ENCODE measurements at places on chromosomes 3 and 15. TPM values are rescaled to one million over a fixed set of nuclear protein-coding genes. Genes with fewer than 3 reads are reported as not detected.
A peak's percentile ranks its signal among the peaks of the same experiment; 100 is the strongest.

Gene SLC24A5
- not detected for total RNA-seq

Gene GABRR3
- not detected for total RNA-seq

Gene NAA80
- total RNA-seq, result 7.0 TPM

- DNase-seq, result peak; percentile 44
These were observed 78.5 kb upstream of the FAM174B start for GRCh38 chr15:92733934-92734521.

DNA sequence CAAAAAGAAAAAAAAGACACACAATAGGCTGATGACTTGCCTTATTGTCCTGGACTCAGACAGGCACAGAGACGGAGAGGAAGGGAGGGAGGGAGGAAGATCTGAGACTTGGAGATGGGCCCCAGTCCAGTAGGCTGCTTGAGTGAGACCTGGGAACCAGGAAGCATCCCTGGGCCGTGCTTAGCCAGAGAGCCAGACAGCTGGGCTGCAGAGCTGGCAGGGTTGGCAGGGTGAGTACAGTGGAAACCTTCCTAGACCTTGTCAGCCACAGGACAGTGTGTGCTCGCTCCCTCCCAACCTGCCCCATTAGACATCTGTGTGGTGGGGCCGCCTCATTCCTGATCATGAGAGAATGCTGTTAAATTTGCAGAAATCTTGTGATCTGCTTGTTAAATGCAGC lies 107.9 kb upstream of the ALDH1A3 start:
- no peak for DNase-seq

DNA sequence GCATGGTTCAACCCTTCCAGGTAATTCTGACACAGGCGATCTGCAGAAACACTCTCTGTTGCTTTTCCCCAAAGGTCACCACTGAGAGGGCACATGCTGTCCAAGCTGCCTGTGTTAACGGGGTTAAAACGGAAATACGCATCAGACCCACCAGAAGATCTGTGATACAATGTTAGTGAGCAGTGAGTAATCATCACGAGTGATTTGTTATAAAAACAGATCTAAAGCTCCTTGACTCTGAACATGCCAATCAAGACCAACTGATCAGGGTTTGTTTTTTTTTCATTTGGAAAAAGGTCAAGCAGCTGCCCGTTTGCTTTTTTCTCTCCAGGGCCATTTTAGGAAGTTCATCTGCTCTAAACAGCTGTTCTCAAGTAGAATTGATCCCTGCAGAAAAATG lies 43.2 kb downstream of the FGF12 start:
- DNase-seq, result no peak

DNA sequence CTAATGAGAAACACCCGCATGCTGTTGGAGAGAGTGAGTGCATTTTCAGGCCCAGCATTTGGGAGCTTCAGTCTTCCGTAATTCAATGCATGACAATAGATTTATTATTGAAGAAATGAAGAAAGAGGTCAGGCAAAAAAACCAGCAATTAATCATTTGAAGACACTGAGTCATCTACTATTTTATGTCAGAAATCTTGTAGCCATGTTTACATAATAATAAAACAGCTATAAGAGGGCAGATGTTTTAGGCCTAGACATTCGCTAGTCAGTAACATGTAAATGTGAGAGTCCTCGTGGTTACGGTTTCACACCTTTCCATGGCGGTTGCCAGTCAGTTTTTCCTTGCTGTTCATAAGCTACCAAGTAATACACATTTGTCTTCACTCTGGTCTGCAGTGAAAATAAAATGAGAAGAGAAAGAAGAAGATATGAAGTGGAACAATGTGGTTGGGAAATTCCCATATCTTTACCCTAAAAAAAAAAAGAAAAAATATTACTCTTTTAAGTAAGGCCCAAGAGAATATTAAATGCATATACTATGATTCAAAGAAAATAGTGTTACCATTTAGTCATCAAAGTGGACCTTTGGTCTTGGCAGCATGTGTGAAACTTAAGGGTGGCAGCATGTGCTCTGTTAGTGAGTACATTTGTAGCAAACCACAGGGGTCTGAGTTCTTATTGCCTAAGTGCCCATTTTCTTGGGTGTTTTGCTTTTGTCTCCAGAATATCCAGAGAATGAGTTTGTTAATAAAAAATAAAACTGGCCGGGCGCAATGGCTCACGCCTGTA lies 140.5 kb upstream of the TBL1XR1 start:
- peak; percentile 85 for DNase-seq

- peak; percentile 48 for DNase-seq
These were observed 136.9 kb upstream of the PRICKLE2 start for GRCh38 chr3:64361962-64362735.

- no peak for DNase-seq
These were observed 44.4 kb upstream of the SLC6A11 start for GRCh38 chr3:10771486-10772270.

GRCh38 chr15:73584699-73585420 lies 48.3 kb downstream of the NPTN start:
- peak; percentile 3 for DNase-seq

- no peak for DNase-seq
These were observed 81.6 kb downstream of the AGBL1 start for GRCh38 chr15:86161250-86161649.

Measured in astrocyte (in vitro differentiated cells and primary cell).